ENCODE measurements at places on chromosomes 11 and 22.

- no peak for DNase-seq
Observed at GRCh38 chr11:127055236-127055635, 54.7 kb upstream of the KIRREL3 start.

DNA sequence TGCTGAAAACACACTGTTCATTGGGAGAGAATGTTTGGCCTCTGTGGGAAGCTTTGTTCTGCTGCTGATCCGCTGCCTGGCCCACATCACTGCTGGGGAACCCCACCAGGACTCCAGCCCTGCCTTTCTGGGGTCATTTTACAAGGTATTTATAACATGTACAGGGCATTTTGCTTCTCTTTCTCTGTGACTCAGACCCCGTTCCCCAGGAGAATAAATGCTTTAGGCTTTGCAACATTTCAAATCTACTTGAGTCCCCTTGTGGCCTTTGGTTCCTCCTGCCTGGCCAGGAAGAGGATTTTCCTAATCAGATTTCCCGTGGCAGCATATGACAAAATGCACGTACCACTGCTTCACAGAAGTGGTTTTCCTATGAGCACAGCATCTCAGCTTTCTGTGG lies 43.0 kb downstream of the BTG4 start:
- DNase-seq = no peak

DNA sequence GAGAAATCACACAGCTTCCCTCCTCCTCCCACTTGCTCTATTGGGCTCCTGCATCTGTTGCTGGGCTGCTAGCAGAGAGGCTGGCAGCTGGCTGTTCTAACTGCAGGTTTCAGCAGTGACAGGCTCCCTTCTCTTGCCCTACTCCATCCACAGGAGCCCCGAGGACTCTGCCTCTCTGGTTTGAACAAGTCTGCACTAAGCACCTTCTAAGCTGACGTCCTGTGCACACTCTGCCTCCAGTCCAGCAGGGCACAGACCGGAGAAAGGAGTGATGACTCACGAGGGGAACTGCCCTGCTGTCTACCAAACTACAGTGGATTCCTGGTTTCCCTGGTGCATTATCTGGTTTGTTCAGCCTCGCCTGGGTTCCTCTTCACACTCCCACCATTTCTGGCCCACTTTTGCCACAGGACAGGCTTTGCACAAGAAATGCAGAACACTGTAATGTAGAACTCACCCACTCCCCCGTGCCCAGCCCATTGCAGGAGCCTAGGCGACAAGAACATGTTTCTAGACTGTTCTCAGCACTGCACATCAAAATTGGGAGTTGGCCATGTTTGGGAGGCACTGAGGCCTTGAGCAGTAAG lies 26.0 kb downstream of the IL10RA start:
- peak; percentile 81 for DNase-seq

GRCh38 chr11:15198284-15198683 lies 83.6 kb downstream of the INSC start:
- no peak for DNase-seq

Measured in DMS53 (cell line).